ENCODE measurements at places on chromosomes 16 and 17.

GRCh38 chr17:4236456-4236855 is 27.3 kb downstream of the ANKFY1 start:
- DNase-seq: no peak

GRCh38 chr17:27800522-27800921 is at the start of gene NOS2:
Gene NOS2 (minus strand): TSS chr17:27800529. CDS start chr17:27798809, 1,720 bp downstream.
- no peak for DNase-seq

GRCh38 chr17:47707056-47707804 is 13.3 kb downstream of the TBKBP1 start:
- no peak for DNase-seq

DNA sequence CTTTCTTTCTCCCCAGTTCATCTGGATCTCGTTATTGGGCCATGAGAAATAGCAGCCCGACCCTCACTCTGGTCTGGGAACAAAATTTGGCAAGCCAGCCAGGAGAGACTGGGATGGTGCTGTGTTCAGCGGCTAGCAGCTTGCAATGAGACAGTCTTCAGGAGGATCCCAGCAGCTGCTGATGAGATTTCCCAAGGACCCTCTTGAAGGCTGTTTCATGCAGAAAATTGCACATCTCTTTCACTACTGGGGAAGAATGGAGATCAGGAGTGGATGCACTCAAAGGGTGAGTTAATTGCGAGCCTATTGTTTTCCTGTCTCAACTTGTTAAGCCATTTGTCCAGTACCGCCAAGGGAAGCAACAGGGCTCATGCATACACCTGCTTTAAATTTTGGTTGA is 5.5 kb upstream of the COIL start:
- no peak for DNase-seq

GRCh38 chr17:72614871-72615626 is 477.4 kb downstream of the SLC39A11 start:
- DNase-seq: no peak

GRCh38 chr17:39777534-39778365 is 40.0 kb downstream of the GRB7 start:
- no peak for DNase-seq

DNA sequence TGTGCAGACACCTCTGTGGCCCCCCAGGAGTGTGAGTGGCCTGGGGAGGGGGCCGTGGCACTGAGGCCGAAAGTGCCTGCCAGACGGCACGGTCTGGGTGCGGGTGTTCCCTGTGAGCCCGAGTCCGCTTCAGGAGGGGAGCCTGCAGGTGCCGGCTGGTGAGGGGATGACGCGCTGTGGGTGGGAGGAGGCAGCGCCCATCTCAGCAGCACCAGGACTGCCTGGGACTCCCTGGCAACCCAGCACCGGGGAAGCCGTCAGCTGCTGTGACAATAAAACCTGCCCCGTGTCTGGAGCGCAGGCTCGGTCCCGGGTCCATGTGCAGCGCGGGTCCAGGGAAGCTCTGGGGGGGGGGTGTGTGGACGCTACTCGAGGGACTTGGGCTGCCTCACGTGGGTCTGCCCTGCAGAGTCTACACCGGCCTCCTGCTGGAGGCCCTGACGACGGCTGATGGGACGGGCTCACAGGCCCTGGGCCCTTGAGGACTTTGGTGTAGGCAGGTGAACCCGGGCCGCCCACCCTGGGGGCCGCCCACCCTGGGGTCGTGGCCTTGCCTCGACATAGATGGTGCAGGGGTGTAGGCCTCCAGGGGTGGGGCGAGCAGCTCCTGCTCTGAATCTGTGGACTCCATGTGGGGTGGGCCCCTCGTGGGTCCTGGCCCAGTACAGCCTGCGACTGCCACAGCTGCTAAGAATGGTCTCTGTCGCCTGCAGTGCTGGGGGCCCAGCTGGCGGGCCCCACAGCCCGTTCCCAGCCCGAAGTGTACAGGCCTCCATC is 5.9 kb upstream of the RAB40C start:
- DNase-seq: no peak

GRCh38 chr16:11484691-11485258 is 101.9 kb downstream of the LITAF start:
- DNase-seq: no peak

DNA sequence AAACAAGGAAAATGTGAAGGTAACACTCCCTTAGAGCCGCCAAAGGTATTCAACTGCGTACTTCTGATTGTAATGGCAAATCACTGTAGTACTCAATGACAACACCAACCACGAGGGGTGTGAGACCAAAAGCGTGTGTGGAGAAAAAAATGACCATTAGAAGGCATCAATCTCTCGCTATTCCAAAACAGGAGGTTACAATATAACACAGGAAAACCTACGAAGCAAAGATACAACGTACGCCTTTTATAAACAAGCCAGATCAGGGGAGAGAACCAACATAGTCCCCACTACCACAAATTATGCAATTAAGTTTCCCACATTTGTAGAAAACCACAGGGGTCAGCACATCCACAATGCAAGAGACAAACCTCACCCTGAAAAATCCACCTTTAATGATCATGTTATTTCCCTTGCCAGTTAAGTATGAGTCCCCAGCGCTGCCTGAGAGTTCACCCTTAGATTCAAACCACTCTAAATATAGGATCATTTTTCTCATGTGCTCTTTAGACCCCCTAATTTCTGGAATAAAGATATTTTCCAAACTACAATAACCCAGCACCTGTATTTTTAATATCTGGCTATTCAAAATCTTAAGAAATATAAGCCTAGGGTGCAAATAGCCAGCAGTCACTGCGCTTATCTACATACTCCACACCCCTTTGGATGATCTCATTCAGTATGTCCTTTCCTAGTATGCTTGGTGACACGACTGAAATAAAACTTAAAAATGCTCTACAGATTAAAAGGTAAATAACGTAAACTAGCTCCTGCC is 12.4 kb downstream of the TEX14 start:
- no peak for DNase-seq

- peak; percentile 97 for DNase-seq
These were observed at the start of gene MIEN1 for GRCh38 chr17:39730095-39730921. Gene MIEN1 (minus strand): TSS chr17:39730532. CDS start chr17:39730495, 37 bp downstream.

DNA sequence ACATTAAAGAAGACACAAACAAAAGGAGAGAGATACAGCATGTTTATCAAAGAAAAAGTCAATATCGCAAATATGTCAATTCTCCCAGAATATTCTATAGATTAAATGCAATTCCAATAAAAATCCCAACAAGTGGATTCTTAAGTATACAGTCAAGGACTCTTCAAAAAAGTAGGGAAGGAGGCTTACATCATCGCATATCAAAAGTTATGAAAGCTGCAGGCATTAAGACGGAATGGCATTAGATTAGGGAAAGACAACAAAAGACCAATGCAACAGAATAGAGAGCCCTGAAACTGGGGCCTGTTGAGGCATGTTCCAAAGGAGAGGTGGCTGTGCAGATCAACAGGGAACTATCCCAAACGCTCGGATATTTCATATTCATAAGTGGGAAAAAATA is 76.0 kb downstream of the MARCHF10 start:
- no peak for DNase-seq

DNA sequence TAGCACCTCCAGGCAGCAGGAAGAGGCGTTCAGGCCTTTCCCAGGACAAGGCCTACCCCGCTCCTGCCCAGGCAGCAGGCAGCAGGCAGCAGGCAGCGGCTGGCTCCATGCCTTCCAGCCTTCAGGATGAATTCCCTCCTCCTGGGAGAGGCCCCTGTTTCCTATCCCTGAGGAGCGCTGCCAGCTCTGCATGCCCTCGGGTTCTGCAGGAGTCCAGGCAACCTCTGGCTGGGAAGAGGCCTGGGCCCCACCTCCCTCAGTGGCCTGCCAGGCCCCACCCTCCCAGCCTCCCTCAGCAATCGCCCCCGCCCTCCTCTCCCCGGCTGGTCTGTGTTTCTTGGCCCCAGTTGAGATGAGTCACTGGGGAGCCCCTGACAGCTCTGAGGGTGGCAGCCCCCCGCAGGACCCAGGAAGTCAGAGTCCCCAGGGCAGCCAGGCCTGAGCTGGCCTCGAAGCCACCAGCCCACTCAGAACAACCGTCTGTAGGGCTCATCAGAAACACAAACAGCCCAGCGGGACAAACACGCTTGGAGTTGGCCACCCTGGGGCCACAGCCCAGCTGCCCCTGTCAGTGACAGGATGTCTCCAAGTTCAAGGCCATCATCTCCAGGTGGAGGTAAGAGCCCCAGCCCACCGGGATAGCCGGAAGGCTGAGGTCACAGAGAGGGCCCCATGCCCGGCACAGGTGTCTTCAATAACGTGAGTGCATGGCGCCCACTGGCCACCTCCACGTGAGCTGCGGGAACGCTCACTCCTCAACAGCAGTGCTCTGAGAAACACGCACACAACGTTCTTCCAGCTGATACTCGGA is 39.5 kb upstream of the CIBAR2 start:
- no peak for DNase-seq

GRCh38 chr17:33847900-33848299 is 407.2 kb upstream of the CCL2 start:
- no peak for DNase-seq

- no peak for DNase-seq
These were observed 8.3 kb downstream of the OTOP3 start for GRCh38 chr17:74943808-74944522.

- DNase-seq: no peak
These were observed 81.8 kb upstream of the DOC2B start for GRCh38 chr17:263271-263670.

- DNase-seq: peak; percentile 10
These were observed 65.9 kb downstream of the EMP2 start for GRCh38 chr16:10514369-10515055.

DNA sequence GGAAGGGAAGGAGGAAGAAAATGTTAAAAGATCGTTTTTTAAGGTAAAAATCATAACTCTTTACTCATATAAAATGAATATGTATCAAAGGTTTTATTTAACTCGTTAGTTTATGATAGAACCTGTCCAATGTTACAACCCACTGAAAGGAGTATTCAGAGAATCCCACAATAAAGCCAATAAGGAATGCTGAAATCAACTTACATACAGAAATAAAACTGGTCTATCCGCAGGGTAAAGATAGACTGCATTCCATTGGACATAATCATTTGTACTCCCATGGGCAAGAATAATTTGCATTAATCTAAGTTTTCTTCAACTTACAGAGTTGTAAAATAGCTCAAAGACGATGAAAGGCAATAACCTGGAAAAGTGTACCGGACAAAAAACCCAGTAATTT is 17.9 kb upstream of the BEAN1 start:
- no peak for DNase-seq
